ENCODE measurements at places on chromosomes 6 and 20. TPM values are rescaled to one million over a fixed set of nuclear protein-coding genes. Genes with fewer than 3 reads are reported as not detected.

GRCh38 chr6:93017626-93018025 lies 401.7 kb downstream of the EPHA7 start:
- DNase-seq = no peak

GRCh38 chr20:37544386-37544785 lies 16.7 kb upstream of the BLCAP start:
- DNase-seq = no peak

The SLC22A3 gene
- 0.20 TPM for total RNA-seq

DNA sequence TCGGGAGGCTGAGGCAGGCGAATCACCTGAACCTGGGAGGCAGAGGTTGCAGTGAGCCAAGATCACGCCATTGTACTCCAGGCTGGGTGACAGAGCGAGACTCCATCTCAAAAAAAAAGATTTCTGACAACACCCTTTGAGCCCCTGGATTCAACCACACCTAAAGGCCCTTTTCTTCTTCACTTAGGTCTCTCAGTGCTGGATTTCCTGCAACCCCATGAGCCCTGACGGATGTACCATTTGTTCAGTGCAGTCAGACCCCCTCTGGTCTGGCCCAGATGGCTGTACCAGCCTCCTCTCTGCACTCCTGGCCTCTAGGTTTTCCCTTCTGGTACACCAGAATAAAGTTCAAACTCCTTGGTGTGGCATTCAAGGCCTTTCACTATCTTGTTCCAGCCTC lies 9.1 kb upstream of the NOL4L start:
- no peak for DNase-seq

GRCh38 chr6:108156180-108156937 lies 9.5 kb upstream of the NR2E1 start:
- DNase-seq = no peak

DNA sequence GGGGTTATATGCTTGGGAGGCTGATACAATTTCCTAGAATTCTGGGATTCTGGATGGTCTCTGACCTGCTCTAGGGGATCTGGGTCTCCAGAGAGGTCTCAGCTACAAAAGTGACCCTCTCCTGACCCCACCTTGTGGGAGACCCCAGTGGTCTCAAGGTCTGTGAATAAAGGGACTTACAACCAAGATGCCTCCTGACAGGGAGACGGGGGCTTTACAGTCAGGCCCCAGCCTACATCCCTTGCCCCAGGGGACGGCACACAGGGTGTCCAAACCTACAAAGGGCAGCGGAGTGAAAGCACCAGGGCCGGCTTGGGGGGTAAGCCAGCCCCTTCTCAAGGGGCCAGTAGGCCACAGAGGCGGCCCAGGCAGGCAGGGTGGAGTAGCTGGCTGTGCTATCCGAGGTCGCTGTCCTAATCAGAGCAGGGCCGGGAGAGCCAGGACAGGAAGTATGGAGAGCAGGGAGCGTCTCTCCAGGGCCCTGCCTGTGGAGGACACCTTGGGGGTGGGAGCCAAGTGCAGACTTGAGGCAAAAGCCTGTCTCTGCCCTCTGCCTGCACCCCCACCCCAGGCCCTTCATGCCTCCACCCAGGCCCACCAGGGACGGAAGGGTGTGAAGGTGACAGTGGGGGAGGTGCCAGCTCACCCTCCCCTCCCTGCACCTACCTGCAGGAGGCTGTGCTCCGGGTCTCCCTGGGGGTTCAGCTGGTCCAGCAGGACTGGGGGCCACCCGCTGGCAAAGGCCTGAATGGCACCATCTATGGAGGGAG lies 3.5 kb downstream of the GFRA4 start:
- no peak for DNase-seq

The SRMS gene
- 1.4 TPM for total RNA-seq

GRCh38 chr20:24943196-24943595 lies 5.9 kb upstream of the CST7 start:
- DNase-seq = no peak

DNA sequence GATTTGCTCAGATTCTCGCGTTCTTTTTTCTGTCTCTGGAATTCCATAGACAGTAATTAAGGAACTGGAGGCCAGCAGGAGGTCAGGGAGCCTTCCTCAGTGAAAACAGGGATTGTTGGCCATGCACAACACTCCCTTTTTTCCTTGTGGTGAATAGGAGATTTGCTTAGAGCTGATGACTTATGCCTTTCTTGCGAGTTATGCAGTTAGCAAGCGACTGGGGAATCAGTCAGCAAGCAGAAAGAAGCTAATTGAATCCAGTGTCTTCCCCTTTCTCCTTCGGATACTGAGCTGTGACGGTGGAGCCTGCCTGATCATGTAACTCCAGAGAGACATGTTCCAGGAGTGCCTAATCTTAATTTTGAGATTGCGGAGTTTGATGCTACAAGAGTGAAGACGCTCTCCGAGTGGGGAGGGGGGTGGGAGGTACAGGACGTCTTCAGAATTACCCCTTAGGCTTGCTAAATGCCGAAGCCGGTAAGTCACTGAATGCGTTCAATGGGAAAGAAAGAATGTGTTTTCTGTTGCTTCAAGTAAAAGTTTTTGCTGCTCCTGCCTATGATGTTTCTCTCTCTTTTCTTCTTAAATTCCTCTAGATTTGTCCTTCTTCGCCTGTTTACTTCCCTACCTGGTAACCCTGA lies 165.9 kb downstream of the SASH1 start:
- no peak for DNase-seq

GRCh38 chr6:56475736-56476457 lies 166.8 kb downstream of the DST start:
- no peak for DNase-seq
